ENCODE measurements at places on chromosomes 16 and 17. TPM values are rescaled to one million over a fixed set of nuclear protein-coding genes. Genes with fewer than 3 reads are reported as not detected.

DNA sequence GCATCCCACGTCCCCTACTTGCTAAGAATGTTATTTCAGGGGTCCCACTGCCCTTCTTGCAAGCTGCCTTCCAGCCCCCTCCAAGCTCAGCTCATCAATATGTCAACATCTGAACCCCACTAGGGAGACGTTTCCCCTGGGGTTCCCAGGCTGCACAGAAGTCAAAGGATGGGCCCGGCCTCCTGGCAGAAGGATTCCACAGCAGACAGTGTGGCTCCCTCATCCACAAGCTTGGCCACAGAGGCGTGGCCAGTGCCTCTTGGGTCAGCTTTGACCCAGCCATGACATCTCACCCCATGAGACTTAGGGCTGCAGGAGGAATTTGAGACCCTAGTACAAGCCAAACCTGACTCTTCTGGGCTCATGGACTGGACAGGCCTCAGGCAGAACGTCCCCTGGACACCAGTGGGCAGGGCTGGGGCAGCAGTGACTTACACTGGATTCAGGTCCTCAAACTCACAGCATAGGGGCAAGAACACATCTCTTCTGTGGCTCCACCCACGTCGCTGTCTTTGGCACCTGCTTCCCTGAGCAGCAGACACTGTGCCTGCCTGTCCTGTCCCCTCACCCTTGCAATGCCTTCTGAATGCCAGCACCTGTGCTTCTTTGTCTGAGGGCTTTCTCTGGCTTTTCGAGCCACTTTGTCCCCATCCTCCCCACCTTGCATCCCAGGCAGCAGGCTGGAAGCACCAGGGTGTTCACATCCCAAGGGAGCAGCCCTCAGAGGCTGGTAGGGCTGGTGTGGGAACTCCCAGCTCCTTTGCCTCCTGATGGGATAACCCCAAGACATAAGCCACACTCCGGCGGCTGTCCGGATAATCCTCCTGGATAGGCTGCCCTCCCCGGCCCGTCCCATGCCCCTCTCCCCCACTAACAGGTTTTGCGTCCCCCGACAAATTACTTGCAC, 56.0 kb upstream of the ENPP7 start:
- ATAC-seq, result no peak

DNA sequence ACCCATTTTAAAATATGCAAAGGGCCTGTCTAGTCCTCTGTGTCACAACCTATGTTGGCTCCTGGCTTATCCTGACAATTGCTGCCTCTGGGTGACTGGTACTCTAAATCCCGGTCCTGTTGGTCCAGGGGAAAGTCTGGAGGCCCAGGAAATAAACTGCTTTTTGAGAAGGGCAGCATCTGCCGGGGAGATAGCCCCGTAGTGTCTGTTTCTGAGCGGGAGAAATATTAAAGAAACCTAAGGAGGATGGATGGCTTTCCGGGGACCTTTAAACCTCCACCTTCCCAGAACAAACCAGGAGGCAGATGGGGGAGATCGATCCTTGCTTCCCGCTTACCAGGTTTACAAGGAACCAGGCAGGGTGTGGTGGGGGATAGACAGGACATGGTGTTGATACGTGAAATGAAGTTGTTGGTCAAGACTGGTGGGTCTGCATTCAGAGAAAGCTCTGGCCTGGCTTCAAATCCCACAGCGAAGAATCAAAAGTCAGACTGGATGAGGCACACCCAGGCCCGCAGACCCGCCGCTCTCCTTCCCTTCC, 3.8 kb downstream of the HOXB2 start:
- ATAC-seq, result no peak

Gene SLC35G6
- not detected for total RNA-seq

Gene HOXB2
- 47.4 TPM for total RNA-seq

DNA sequence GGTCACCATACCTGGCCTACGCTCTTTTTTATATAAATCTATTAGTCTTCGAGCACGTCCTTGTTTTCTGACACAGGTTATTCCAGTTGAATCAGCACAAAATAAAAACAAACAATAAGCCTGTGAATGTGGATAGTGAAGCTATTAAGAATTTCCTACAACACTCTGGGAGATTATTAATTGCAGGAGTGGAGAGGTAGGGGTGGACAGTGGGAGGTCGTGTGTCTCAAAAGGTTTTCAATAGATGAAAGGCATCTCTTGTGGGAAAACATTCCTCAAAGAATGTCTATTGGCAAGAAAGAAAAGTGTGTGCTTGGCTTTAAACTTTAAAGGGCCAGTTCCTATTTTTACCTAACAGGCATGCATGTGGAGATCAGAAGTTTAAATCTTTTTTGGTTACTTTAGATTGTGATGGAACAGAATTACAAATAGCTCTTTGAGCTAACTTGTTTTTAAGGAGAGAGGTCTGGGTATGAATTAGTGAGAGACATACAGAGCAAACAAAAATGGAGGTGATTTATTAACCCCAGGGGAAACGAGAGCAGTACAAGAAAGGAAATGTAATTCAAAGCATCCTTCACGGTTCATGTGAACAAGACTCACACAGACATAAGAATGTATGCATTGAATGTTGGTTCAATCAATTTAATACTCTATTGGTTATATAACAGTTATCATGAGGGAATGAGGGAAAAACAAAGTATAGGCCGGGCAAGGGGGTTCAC, 9.0 kb downstream of the SMYD4 start:
- no peak for ATAC-seq

DNA sequence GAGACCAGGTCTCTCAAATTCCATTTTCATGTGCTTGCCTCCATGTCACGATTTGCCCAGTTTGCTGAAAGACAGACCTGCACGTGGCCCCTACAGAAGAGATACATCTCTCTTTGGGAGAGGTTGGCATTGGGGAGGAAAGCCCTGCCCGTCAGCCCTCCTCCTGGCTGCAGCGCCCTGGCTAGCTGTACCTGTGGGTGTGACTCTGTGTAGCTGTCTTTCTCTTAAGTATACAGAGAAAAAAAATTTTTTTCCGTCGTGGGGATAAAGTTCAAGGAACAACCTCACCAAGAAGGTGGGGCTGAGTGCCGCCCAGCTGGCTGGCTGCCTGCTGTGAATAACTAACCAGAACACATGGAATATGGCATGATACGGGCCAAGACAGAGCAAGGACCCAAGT, 26.5 kb downstream of the TMEM98 start:
- no peak for ATAC-seq

- no peak for ATAC-seq
Observed at GRCh38 chr17:43027091-43028032, 2.3 kb downstream of the RND2 start.

DNA sequence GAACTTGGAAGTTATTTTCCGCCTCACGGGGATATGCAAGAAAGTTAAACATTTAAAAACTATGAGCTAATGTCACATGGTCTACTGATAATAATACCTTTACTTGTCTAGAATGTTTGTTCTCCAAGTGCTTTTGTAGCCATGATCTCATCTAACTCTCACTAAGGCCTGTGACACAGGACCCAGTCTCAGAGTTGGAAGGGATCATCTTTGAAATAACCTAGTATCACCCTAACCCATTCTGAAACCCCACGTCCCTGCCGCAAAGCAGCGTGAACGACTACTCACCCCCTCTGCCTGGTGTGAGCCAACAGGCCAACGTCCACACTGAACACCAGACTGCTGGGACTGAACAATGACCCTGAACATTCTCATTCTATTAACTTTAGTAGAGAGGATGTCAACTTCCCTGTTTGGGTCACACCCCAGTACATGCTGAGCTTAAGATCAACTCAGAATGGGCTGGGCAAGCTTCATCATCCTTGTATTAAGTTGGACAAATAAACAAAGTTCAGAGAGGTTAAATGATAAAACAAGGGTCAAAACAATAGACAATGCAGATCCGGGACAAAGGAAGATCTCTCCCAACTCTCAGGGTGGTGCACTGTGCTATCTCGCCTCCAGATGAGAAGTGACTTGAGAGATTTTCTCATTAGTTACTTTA, 54.8 kb upstream of the BCAR1 start:
- no peak for ATAC-seq

Gene TBX21
- 1.1 TPM for total RNA-seq

GRCh38 chr16:24700549-24701392, 28.7 kb upstream of the TNRC6A start:
- peak; percentile 98 for ATAC-seq

Gene NOG
- 2.7 TPM for total RNA-seq

Gene CUEDC1
- 42.0 TPM for total RNA-seq

DNA sequence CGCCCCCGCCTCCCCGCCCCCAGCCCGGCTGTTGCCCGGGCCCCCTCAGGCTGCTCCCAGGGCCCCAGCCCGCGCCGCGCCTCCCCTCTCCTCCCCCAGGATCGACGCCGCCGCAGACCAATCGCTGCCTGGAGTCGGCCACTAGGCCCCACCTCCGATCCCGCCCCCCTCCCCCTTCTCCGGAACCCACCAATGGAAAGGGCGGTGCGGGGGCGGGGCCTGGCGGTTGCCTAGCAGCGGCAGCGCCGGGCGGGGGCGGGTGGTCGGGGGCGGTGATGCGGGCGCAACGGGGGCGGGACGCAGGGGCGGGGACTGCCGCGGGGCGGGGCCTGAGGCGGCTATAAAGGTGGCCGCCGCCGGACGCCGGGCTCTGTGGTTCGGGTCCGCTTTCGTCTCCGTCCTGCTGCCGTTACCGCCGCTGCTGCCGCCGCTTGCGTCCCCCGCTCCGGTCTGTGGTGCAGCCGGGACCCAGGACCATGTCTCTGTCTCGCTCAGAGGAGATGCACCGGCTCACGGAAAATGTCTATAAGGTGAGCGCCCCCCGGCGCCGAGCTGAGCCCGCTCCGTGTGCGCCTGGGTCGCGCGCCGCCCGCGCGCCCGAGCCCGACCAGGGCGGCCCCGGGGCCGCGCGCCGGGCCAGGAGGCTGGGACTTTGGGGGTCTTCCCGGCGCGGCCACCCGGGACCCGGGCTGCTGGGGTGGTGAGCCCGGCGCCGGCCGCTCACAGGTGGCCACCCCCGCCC, at the start of gene BAIAP2:
BAIAP2 (plus strand) TSS at position 373 of the 742 bp plus-strand sequence; CDS start at position 477, 104 bp downstream.
- ATAC-seq, result peak; percentile 89
